Left hindlimb (tissue), 1 donor: ENCODE measurements at places on chromosomes 13 and 19.

DNA sequence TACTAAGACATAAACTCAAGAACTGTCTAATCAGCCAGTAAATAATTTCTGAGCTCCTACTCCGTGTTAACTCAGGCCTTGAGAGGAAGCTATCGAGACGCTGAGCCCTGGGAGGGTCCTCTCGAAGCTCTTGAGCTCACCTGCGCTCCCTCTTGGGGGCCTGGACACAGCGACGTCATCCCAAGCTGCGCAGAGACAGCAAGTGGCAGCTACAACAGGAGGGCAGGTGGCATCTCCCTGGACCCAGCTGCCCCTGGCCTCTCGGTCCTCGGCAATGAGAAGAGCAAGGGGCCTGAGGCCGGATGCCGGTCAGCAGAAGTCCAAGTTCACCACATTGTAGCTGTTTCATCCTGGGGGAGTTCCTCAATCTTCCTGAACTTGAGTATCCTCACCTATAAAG, 30.5 kb upstream of the TUBGCP3 start:
- DNase-seq, result no peak

DNA sequence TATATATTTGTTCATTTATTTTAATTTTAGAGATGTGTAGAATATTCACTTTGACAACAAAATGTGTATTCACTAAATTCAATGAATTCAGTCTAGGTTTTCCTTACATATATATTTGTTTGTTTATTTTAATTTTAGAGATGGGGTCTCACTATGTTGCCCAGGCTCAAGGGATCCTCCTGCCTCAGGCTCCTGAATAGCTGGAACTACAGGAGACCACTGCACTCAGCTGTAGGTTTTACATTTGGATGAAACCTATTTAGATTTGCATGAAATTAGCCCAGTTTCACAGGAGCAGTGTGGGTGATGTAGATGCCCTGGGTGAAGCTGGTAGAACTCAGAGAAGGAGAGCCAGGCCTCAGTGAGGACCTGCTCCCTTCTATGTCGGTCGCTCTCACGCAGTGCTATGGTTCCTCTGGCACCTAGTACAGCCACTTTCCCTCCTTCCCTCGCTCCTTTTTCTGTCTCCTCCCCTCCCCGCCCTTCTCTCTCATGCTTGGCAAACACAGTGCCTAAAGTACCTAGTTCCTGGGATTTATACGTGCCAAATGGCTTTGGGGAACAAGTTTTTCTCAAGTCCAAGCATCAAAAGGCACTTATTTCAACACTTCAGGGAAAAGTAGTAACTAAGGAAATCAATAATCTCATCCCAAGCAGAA, 14.7 kb upstream of the HMGB1 start:
- no peak for DNase-seq

DNA sequence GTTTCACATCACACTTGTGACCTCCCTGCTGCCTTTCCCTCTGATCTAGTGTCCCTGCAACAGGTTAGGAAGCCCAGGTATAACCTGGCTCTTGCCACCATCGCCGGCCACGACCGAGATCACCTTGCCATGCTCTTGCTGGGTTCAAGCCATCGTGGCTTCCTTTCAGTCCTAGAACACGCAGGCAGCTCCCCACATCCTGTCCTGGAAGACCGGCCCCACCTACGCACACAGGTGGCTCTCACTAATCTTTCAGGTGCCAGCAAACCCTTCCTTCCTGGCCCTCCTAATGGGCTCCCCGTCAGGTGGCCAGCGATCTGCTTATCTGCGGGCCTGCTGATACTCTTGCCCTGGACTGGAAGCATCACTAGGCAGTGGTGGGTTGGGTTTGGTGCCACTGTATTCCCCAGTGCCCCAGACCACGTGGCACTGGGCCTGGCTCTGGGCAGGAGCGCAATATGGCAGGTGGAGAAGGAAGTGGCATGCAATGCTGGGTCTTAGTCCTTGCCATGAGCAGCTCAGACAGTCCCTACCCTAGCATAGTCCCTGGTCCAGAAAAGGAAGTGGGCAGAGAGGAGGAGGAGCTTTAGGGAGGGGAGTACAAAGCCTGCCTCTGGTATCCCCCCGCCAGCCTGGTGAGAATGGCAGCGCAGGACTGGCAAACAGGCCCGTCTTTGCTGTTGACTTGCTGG, 11.8 kb downstream of the PPP1R37 start:
- DNase-seq, result no peak

GRCh38 chr13:60433505-60433904, 36.5 kb downstream of the TDRD3 start:
- DNase-seq, result no peak

DNA sequence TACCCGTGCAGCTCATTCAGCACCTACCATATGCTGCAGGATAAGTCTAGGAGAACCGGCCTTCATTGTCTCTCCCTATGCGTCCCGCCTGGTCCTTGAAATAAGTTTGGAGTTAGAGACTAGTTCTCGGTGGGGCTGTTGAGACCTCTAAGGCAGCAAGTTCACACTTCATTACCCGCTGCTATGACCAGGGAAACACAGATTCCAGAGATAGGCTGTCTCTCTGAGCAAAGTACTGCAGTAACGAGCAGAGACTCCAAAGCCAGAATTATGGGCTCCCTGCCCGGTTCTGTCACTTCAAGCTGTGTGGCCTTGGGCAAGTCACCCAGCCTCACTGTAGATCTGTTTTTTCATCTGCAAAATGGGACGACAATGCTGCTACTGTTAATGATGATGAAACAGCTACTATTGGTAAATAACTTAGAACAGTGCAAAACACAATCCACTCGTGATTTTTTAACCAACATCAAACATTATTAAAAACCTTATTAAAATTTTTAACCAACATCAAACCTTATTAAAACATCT, 184.1 kb downstream of the USP12 start:
- DNase-seq, result no peak

- DNase-seq, result no peak
These were observed 13.9 kb downstream of the SLC46A3 start for GRCh38 chr13:28704919-28705318.

DNA sequence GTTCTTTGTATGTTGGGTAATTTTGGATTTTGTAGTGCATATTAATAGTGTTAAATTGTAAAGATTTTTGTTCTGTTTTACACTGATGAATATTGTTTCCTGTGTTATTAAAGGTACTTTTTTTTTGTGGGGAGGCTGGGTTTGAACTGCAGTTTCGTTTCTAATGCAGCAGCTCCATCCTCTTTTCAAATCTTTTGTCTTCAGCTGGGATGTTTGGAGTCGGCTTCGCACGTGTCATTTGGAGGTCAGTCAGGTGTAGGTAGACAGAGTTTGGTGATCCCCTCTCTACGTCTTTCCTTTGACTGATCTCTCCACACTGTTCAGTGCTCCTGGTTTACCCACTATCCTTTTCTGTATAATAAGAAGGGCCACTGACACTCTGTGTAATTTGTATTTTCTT, 30.3 kb downstream of the TDRD3 start:
- no peak for DNase-seq

DNA sequence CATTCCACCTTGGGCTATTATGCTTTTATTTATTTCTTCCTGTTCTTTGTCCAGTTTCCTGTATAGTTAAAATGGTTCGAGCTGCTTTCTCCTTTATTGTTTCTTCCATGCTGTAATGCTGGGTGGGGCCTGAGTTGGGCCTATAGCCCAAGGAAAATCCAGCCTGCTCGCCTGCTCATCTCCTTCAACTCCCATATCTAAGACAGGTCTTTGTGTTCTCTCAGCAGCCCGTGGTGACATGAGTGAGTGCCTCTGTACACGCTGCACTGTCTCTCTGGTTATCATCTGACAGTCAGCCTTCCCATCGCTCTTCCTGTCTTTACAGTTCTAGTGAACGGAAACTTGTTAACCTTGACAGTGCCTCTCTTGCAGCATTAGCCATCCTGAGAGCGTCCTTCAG, 221.9 kb upstream of the SLC10A2 start:
- no peak for DNase-seq

- no peak for DNase-seq
These were observed 36.3 kb upstream of the PTPRS start for GRCh38 chr19:5376928-5377327.

DNA sequence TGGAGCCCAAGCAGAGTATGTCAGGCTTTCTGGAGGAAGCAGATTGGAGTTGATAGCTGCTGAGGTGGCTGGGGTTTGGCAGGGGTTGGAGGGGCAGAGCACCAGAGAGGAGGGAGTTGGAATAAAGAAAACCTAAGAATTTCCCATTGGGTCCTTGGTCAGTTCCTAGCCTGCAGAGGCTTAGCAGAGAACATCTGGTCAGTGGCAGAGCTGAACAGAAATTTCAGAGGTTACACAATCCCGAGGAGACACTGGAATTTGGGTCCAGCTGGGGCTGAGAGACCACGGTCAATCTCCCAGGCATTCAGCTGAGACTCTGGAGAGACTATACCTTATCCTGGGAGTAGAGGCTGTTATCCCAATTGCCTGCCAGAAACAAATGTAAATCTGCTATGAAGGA, 84.4 kb downstream of the DPY19L3 start:
- no peak for DNase-seq

DNA sequence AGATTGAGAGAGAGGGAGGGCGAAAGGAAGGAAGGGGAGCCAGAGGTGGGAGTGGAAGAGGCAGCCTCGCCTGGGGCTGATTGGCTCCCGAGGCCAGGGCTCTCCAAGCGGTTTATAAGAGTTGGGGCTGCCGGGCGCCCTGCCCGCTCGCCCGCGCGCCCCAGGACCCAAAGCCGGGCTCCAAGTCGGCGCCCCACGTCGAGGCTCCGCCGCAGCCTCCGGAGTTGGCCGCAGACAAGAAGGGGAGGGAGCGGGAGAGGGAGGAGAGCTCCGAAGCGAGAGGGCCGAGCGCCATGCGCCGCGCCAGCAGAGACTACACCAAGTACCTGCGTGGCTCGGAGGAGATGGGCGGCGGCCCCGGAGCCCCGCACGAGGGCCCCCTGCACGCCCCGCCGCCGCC, at the start of gene TNFSF11:
Gene TNFSF11 (plus strand): TSS at position 142 of the 400 bp plus-strand sequence. CDS start 152 bp downstream, at position 294.
- DNase-seq, result peak; percentile 38

- no peak for DNase-seq
These were observed 652.6 kb downstream of the DACH1 start for GRCh38 chr13:71214357-71214756.

DNA sequence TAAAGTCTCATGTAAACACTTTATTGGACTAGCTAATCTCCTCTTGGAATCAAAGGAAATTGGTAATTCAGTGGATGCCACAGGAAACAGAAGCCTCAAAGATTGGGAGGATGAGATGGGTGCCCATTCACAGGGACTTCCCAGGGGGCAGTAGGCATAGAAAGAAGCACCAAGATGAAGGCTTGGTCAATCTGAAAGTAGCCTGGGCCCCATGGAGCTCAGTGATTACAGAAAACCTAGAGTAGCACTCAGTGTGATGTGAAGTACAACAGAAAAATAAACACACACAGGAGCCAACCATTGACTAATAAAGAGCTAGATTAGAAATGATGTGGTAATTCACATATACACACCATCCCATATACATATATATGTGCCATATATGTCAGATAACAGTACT, 560.6 kb downstream of the TBC1D4 start:
- no peak for DNase-seq

- DNase-seq, result no peak
These were observed 33.8 kb downstream of the ATP4B start for GRCh38 chr13:113624235-113624587.

GRCh38 chr19:15635016-15635805, 5.5 kb upstream of the CYP4F3 start:
- no peak for DNase-seq

- DNase-seq, result no peak
These were observed 166.6 kb downstream of the SLITRK6 start for GRCh38 chr13:85632526-85633195.

DNA sequence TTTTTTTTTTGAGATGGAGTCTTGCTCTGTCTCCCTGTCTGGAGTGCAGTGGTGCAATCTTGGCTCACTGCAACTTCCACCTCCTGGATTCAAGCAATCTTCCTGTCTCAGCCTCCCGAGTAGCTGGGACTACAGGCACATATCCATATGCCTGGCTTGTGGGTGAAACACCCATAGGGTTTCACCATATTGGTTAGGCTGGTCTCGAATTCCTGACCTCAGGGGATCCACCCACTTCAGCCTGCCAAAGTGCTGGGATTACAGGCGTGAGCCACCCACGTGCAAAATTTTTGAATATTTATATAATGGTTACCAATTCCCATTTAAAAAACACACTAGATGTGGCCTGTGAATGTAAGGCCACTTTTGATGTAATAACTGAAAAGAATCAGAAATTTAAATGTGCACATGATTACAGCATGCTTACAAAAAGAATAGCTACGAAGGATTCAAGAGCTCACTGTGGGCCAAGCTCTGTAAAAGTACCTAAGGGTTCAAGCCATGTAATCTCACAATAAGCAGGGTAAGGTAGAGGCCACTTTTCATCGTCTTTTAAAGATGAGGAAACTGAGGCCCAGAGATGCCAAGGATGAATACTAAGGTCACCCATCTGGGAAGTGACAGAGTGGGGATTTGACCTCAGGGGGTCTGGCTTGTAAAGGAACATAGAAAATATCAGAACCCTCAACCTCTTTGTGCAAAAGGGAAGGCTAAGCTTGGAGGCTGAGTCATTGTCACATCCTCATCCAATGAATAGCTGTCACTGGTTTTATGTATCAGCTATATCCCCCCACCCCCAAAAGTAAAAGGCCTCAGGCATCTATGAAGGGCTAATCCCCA, 17.8 kb downstream of the TNFSF14 start:
- no peak for DNase-seq

GRCh38 chr13:112194167-112194530, 127.2 kb downstream of the SOX1 start:
- DNase-seq, result no peak

GRCh38 chr13:79079351-79079839, 326.7 kb downstream of the RBM26 start:
- no peak for DNase-seq

- no peak for DNase-seq
These were observed 22.4 kb downstream of the ENOX1 start for GRCh38 chr13:43764349-43764748.

DNA sequence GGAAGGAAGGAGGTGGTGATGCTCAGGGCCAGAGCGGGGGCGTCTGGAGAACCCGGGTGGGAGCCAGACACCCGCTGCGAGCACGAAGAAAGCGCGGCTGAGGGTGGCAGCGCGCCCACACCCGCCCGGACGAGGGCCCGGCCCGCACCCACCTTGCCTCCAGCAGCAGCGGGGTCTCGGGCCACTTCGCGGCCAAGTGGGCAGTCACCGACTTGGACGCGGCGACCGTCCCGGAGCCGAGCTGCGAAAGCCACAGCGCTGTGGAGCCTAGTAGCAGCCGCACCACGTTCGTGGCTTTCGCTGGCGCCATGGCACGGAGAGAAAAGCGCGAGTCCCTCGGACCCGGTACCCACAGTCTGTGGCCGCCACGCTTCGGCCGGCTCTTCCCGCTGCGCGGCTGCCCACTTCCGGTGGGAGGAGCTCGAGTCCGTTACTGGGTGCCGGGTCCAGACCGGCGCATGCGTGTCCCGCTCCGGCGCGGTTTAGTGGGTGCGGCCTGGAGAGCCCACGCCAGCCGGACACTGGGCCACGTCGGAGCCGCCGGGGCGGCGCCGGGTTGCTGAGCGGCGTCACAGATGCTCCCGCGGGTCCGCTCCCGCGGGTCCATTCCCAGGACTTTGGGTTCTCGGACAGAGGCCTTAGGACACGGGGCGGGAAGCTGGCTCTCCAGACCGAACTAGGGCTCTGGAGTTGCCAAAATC, at the start of gene UGGT2:
Gene UGGT2 (minus strand): TSS at position 399 of the 701 bp plus-strand sequence. CDS start 89 bp downstream, at position 310.
- DNase-seq, result peak; percentile 96
